Left ventricle myocardium superior (tissue), 1 donor: ENCODE measurements at places on chromosomes 1 and 21. TPM values are rescaled to one million over a fixed set of nuclear protein-coding genes. Genes with fewer than 3 reads are reported as not detected.

The ANGPTL1 gene
- total RNA-seq: 6.6 TPM

DNA sequence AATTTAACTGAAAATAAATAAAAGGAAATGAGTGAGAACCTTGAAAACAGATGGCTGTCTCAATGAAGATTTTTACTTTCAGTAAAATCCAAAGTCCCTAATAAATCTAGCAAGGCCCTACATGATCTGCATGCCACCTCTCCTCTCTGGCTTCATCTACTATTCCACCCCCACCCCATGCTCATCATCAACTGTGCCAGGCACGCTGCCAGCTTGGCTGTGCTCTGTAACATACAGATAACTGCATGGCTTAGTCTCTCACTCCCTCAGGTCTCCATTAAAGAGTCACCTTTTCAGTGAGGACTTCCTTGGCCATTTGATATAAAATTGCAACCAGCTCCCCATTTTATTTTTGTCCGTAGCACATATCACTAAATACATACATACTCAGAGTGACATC, 26.7 kb downstream of the RGSL1 start:
- DNase-seq: peak; percentile 80

GRCh38 chr1:95169548-95169947, 52.4 kb downstream of the TLCD4 start:
- DNase-seq: no peak

The SRRM1 gene
- 65.5 TPM for total RNA-seq

GRCh38 chr1:12600880-12601633, 17.0 kb downstream of the DHRS3 start:
- peak; percentile 58 for DNase-seq

- DNase-seq: no peak
Observed at GRCh38 chr1:164673584-164674214, 114.7 kb downstream of the PBX1 start.

GRCh38 chr1:29679828-29680558, 443.7 kb downstream of the PTPRU start:
- DNase-seq: no peak

The PTGS2 gene
- 0.77 TPM for total RNA-seq

GRCh38 chr1:7640350-7640749, 130.7 kb upstream of the VAMP3 start:
- no peak for DNase-seq

DNA sequence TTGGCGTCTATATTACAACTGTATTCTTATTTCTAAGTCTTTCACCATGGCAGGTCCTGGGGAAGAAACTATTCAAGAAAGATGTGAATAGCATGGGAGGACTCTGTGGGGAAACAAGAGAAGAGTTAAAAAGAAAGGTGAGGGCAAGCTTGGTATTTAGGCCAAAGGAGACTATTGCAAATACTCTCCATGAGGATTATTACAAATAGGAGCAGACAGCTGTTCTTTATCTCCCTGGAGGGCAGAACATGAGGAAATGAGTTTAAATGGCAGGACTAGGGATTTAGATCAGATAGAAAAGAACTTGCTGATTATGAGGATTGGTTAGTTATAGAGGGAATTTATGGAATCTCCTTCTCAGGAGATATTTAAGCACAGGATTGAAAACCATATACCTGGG, 186.8 kb downstream of the CDC7 start:
- no peak for DNase-seq

DNA sequence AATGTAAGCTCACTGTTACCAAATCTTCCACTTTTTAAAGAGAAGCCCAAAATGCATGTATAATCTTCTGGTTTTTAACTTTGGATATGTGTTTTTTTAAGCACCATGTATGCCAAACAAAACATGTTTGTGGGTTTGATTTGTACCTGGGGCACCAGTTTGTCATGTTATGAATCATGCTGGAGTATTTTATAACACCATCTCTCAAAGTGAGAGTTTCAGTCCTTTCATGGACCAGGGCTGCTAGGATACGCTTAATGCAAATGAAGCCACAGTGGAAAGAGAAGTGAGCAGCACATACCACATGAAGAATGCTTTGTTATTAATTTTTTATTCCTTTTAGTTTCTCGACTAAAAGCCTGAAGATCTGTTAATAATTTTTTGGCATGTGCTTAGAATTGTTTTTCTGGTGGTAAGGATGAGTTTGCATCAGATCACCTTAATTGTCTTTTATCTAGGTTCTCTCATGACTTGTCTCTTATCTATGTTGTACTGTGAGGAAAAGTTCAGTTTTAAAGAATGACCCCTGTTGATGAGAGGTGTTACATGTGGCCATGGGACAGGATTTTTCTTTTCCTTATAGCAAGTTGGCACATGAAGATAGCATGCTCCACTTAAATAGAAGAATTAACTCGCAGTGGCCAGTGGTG, 2.0 kb upstream of the RABGAP1L start:
- no peak for DNase-seq

The TTLL10 gene
- total RNA-seq: not detected

The ALPL gene
- 13.1 TPM for total RNA-seq
